Kidney (tissue), 22 donors: ENCODE measurements at places on chromosomes 6 and 20. TPM values are rescaled to one million over a fixed set of nuclear protein-coding genes. Genes with fewer than 3 reads are reported as not detected.

TRIM27 gene
- total RNA-seq: 47.7 TPM

HSPA1A gene
- 133 TPM for total RNA-seq

SYCP2L gene
- 1.5 TPM for total RNA-seq

PRL gene
- total RNA-seq: not detected

LKAAEAR1 gene
- 0.31 TPM for total RNA-seq

NRSN1 gene
- not detected for total RNA-seq

MYCT1 gene
- total RNA-seq: 14.2 TPM

MACROD2 gene
- total RNA-seq: 10.0 TPM

ZNF391 gene
- total RNA-seq: 5.4 TPM

CASS4 gene
- 3.0 TPM for total RNA-seq
